ENCODE measurements at places on chromosomes 5 and 9.

GRCh38 chr9:114559830-114560513, 27.6 kb upstream of the ATP6V1G1 start:
- DNase-seq, result no peak

GRCh38 chr9:116549061-116549664, 137.9 kb upstream of the TRIM32 start:
- DNase-seq, result no peak

- no peak for DNase-seq
Measured at GRCh38 chr9:135769489-135770202, 67.7 kb downstream of the KCNT1 start.

DNA sequence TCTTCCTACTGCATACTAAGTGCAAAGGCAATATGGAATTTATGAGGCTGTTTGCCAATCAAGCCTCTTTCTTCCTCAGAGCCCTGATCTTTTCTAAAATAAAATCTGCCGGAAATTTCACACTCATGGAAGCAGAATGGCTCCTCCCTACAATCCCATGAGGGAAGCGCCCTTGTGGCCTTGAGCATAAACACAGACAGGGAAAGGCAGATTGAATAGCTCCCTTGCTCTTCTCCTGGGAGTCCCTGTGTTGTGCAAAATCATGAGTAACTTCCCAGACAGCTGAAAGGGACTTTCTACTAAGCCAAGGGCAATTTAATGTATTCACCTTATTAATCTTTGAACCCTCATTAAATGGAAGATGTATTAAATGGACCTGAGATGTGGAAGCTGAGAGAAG, 226.1 kb upstream of the PIK3R1 start:
- no peak for DNase-seq

GRCh38 chr9:134687556-134687955, 46.0 kb downstream of the COL5A1 start:
- no peak for DNase-seq

GRCh38 chr5:133807348-133807747, 161.1 kb downstream of the C5orf15 start:
- no peak for DNase-seq

DNA sequence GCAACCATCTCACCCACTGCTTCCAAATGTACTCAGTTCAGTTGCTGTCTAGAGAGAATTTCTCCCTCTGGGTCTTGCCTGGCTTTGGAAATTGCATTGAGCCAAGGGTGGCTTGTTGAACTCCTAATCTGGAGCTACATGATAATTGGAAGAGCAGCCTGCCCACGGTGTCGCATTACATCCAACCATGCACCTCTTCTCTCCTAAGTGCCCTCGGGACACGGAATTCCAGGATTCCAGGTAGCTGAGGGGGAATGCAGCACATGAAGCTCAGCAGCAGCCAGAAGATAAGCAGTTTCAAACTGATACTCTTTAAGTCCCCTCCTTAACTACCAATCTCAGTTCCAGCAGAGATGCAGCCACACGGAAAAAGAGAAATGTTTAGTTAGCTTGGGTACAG, 509.4 kb upstream of the KLF4 start:
- no peak for DNase-seq

DNA sequence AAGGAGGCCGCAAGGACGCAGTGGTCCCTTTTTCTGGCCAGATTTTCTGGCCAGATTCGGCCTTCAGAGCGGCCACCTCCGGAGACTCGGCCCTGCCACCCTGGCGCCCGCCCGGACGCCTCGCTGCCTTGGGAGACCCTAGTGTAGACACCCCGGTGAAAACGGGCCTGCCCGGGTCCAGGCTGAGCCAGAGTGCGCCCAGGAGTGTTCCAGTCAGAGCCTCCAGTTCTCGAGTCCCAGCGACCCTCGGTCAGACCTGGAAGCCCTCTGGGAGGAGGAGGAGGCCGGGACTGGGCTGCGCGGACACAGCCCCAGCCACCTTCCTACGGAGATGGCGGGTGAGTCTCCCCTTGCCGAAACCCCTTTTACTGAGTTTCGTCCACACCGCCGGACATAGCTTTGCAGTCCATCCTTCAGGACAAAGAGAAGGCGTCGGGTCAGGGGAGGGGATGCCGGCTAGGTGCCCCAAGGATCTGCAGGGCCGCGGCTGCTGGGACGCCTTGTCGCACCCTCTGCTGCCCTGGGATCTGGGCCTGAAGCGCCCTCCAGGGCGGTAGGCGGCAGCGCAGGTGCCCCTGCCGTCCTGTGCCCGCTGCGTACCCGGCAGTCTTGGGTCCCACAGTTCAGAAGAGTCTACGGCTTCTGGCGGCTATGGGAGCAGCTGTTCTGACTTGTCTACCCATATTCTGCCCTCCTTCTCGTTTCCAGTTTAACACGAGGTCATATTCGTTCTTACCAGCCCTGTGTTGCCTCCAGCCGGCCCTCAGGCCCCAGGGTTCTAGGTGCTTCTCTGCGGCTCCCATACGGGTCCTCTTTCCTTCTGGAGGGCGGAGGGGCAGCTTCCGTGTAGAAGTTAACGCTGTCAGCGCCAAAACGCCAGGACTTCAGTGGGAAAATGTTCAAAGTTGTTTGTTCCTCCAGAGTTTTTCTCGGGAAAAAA, 1771.7 kb upstream of the CDH9 start:
- DNase-seq, result no peak

DNA sequence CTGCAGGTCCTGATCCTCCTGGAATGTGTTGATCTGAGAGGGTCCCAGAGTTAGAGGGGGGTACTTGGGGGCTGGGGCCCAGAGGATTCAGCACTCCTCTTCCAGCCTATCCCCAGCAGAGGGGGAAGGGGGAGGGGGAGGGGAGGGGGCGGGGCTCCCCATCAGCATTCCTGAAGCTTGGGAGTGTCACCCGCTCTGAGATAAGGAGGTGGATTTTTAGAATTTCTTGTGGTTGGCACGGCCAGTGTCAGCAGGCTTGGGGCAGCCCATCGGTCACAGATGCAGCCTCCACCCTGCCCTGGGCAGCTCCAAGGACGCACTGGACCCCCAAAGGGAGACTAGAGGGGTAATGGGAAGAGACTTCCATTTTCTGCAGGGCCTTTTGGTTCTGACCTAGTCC, 5.3 kb downstream of the FGF18 start:
- DNase-seq, result no peak

DNA sequence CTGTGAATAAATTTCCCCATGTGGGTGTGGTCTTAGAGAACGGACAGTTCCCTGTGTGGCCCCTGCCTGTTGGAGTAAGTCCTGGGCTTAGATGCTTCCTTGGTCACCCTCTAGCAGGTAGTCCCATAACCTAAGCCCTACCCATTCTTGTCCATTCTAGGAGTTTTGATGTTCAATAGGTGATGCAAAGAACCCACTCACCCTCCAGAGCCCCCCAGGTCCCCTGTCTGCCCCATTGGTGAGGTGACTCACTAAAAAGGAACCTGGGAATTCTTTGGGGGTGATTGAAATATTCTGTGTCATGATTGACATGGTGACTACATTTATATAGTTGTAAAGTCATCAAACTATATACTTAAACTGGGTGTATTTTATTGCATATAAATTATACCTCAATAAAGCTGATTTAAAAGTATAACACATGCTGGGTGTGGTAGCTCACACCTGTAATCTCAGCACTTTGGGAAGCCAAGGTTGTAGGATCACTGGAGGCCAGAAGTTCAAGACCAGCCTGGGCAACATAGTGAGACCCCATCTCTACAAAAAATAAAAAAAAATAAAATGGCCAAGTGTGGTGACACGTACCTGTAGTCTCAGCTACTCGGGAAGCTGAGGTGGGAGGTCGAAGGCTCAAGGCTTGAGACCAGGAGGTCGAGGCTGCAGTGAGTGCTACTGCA, 20.8 kb upstream of the GTF3C5 start:
- no peak for DNase-seq
